ENCODE measurements at places on chromosomes 5 and 9. TPM values are rescaled to one million over a fixed set of nuclear protein-coding genes. Genes with fewer than 3 reads are reported as not detected.

The DDX4 gene
- not detected for total RNA-seq

The INSL4 gene
- not detected for total RNA-seq

The RIMOC1 gene
- 43.6 TPM for total RNA-seq

The KDM4C gene
- total RNA-seq = 25.3 TPM

The RAD17 gene
- 30.6 TPM for total RNA-seq

DNA sequence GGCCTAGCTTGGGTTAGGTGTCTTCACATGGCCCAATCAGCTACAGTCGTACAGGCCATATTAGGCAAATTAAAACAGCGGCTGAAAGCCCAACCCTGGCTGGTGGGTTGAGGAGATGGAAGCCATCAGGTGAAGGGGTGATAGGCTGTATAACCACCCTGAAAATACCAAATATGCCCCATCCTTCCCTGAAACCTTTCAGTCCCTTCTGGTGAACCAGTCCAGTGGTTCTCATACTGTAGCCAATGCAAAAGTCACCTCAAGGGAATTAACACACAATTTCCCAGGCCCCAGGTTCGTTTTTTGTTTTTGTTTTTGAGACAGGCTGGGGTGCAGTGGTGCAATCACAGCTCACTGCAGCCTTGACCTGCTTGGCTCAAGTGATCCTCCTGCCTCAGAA, 19.8 kb upstream of the KCNV2 start:
- no peak for DNase-seq
